ENCODE measurements at places on chromosomes 12 and 14.
A peak's percentile ranks its signal among the peaks of the same experiment; 100 is the strongest.

GRCh38 chr12:68638171-68638570 is 27.5 kb downstream of the RAP1B start:
- no peak for DNase-seq

- DNase-seq = no peak
Observed at GRCh38 chr14:52078095-52078531, 9.3 kb upstream of the NID2 start.

- DNase-seq = no peak
Observed at GRCh38 chr14:33611405-33612196, 339.3 kb downstream of the EGLN3 start.

- no peak for DNase-seq
Observed at GRCh38 chr12:75923964-75924666, 107.5 kb downstream of the PHLDA1 start.

GRCh38 chr14:52650774-52651173 is 44.6 kb downstream of the ERO1A start:
- DNase-seq = no peak

DNA sequence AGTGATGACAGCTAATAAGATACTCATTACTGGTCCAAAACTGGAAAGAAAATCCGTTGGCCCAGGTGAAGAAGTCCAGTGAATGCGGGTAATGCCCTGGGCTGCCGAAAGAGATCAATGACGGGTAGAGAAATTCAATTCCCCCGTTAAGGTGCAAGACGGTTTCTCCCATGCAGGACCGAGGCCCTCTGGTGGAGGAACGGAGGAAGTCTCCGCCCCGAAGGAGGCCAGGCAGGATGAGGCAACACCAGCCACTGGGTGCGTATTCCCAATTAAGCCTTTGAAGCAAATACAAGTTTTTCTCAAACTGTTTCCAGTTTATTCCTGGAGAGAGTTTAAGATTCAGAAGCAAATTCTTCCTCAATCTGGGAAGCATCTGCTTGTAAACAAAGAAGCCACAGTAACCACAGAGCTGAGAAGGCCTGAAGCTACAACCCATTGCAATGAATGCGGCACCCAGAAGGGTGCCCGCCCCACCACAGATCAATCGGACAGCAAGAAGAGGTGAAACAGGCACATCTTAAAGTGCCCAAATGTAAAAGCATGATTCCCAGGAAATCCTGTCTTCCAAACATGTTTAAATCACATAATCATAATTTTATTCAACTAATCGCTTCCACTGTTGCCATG is 118.5 kb downstream of the TTC7B start:
- peak; percentile 80 for DNase-seq

- no peak for DNase-seq
Observed at GRCh38 chr14:53553221-53553620, 400.1 kb upstream of the DDHD1 start.

- DNase-seq = no peak
Observed at GRCh38 chr12:13052421-13052820, 8.2 kb downstream of the FAM234B start.

DNA sequence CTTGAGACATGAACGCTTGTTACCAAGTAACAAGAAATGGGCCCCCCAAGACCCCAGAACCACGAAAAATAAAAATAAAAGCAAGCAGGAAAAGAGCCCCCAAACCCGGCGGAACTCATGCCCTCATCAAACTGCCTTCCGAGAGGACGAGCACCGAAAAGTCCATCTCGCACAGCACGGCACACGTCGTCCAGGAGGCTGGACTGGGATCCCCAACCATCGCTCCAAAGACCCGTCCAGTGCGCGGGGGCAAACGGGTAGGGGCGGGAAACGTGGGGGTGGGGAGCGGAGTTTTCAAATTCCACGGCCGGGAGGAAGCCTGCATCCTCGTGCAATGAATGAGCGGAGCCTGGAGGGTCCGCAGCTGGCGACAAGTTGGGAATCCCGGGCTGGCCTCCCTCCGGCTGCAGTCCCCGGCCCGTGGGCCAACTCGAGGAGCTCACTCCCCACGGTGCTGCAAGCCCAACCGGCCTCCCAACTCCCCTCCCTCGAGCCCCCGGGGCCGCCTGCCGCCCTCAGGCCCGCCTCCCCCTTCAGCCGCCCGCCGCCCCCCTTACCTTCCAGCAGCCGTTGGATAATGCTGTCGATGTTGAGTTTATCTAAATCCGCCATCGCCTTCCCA is 484 bp downstream of the PPP1CC start:
- DNase-seq = no peak

DNA sequence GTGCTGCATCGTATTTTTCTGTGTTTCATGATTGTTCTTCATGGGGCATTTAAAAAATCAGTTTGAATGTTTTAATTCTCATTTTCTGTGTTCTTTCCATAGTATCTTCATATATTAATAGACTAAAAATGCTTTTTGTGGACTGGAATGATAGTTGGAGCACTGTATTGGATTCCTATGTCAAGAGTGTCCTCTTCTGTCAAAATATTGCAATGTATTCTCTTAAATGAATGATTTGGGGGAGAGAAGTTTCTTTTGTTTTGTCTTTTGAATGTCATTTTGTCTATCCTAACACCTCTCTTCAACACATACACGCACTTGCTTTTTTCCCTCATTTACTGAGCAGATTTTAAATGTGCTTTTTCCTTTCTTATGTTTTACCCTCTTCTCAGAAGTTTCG is 4.7 kb upstream of the EIF2S3B start:
- no peak for DNase-seq

GRCh38 chr14:39181026-39181692 is 6.1 kb downstream of the PNN start:
- DNase-seq = no peak

DNA sequence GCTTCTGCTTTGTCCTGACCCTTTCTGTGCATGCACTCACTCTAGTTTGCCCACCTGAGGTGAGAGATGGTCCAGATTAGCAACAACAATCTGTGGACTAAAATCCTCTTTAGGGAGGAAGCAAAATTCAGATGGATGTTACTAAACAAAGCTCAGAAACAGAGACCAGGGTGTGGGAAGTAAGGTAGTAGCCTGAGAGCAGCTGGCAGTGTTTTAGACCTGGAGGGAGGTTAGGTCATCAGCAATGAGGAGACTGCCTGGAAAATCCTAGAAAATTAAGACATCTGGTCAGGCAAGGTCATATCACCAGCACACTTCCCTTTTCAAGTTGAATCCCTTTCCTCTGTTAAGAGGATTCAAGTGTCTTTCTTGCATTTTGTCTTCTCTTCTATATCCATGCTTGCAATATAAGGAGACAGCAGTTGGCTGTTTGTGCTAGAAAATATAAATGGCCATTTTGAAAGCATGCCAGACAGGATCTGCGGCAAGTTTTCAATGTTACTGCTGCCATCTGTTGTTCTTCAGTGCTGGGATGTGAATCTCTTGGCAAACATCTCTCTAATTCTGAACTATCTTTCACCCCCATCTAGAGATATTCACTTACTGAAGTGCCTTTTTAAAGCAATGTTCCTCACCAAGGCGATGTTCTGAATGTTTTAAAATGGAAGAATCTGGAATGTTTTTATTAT is 266.4 kb downstream of the NAV3 start:
- no peak for DNase-seq

DNA sequence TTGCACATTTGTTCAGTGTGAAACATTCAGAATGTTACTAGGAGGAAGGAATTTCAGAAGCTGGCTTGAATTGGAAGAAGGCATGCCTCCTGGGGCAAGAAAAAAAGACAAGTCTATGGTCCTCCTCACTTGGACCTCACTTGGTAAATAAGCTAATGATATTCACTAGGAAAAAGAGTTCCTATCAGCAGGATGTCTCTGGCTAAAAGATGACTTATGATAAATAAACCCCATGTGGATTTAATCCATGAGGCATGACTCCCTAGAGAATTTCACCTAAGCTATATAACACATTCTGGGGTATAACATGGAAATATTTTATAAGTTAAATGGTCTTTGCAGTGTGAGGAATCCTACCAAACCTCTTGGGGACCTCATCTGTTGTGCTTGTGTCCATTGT is 199.9 kb downstream of the LRIG3 start:
- no peak for DNase-seq

- no peak for DNase-seq
Observed at GRCh38 chr12:52070185-52070925, 577 bp downstream of the ATG101 start.

GRCh38 chr14:73780391-73780790 is 66.2 kb upstream of the PNMA1 start:
- DNase-seq = no peak

All from mucosa of gallbladder (tissue), 1 donor.